CD4-positive, alpha-beta T cell (primary cell): ENCODE measurements at places on chromosomes 3 and 15. TPM values are rescaled to one million over a fixed set of nuclear protein-coding genes. Genes with fewer than 3 reads are reported as not detected.
A peak's percentile ranks its signal among the peaks of the same experiment; 100 is the strongest.

- no peaks in the 10 kb centered on the region for H3K27me3 ChIP-seq
- no peaks in the 10 kb centered on the region for H3K4me1 ChIP-seq
- no peak overlapping the region for H3K4me3 ChIP-seq
- H3K36me3 ChIP-seq, result no peaks in the 10 kb centered on the region
- H3K27ac ChIP-seq, result no peak overlapping the region
These were observed 119.2 kb upstream of the THBS1 start for GRCh38 chr15:39461536-39462130.

Gene CCR9
- 7.4 TPM for total RNA-seq

- no peaks in the 10 kb centered on the region for H3K4me1 ChIP-seq
- DNase-seq, result no peak
- H3K36me3 ChIP-seq, result no peaks in the 10 kb centered on the region
- H3K27me3 ChIP-seq, result no peaks in the 10 kb centered on the region
These were observed 9.9 kb upstream of the RFT1 start for GRCh38 chr3:53139906-53140846.

DNA sequence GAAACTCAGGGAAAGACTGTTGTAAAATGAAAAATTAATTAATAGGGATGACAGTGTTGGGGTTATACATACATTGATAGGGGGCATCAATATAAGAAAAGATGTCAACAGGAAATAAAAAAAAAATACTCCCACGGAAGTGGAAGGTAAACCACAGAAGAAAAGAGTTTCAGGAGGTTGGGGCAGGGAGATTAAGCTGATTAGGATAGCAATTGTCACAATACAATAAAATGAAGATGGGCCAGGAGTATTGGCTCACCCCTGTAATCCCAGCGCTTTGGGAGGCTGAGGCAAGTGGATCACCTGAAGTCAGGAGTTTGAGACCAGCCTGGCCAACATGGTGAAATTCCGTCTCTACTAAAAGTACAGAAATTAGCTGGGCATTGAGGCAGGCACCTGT is 536.1 kb downstream of the AGBL1 start:
- DNase-seq, result peak; percentile 25
- H3K36me3 ChIP-seq, result no peaks in the 10 kb centered on the region
- peaks cover 52% of the 10 kb centered on the region for H3K4me1 ChIP-seq
- H3K27ac ChIP-seq, result no peak overlapping the region

Gene ACSBG1
- total RNA-seq, result 0.05 TPM

DNA sequence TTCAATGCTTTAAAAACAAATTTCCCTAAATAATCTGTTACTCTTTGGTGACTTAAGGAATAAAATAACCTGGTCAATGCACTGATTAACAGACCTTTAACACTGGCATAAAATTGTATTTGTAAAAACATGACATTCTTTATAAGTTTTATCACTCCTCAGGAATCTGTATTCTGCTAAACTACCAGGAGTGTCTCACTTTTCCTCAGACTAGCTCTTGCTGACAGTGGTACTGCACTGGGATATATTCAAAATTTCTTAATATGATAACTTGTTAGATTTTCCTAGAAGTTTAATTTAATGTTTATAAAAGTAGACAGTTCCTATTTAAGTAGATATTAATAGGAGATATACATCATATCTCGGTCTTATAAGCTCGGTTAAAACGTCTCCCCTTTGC is 363.4 kb upstream of the ARHGEF26 start:
- no peaks in the 10 kb centered on the region for H3K4me1 ChIP-seq
- no peak overlapping the region for H3K27ac ChIP-seq
- H3K27me3 ChIP-seq, result no peaks in the 10 kb centered on the region
- H3K36me3 ChIP-seq, result no peaks in the 10 kb centered on the region
- no peak overlapping the region for H3K4me3 ChIP-seq
- no peak for DNase-seq

DNA sequence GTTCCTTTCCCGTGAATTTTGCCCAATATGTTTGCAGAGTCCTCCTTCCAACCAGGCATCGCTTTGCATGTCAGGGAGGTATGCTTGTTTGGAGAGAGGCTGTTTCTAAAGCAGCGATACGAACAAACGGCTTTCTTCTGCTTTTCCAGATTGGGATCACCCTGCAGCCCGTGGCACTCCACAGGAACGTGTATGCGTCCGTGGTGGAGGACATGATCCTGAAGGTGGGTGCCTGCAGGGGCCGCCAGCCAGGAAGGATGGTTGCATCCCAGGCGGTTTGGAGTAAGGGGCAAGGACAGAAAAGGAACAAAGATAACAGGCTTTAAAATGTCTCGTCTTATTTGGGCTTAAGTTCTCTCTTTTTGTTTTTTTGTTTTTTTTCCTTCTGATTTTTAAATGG is 17.5 kb downstream of the MAP6D1 start:
- DNase-seq, result no peak
- H3K36me3 ChIP-seq, result peaks cover 72% of the 10 kb centered on the region
- no peaks in the 10 kb centered on the region for H3K27me3 ChIP-seq
- H3K4me1 ChIP-seq, result no peaks in the 10 kb centered on the region
- H3K27ac ChIP-seq, result no peak overlapping the region

GRCh38 chr15:56913241-56913640 is 5.2 kb upstream of the TCF12 start:
- no peak overlapping the region for H3K4me3 ChIP-seq
- no peaks in the 10 kb centered on the region for H3K27me3 ChIP-seq
- H3K4me1 ChIP-seq, result peaks cover 23% of the 10 kb centered on the region
- H3K36me3 ChIP-seq, result no peaks in the 10 kb centered on the region
- H3K27ac ChIP-seq, result no peak overlapping the region
- no peak for DNase-seq

Gene CPN2
- not detected for total RNA-seq

GRCh38 chr3:2851361-2851760 is 258.8 kb downstream of the IL5RA start:
- H3K27me3 ChIP-seq, result no peaks in the 10 kb centered on the region
- H3K4me3 ChIP-seq, result no peak overlapping the region
- H3K36me3 ChIP-seq, result no peaks in the 10 kb centered on the region
- peaks cover under 1% of the 10 kb centered on the region for H3K4me1 ChIP-seq

Gene TRH
- total RNA-seq, result not detected

GRCh38 chr3:141287326-141287725 is 55.7 kb downstream of the PXYLP1 start:
- H3K4me1 ChIP-seq, result no peaks in the 10 kb centered on the region
- H3K36me3 ChIP-seq, result peaks cover 46% of the 10 kb centered on the region
- H3K4me3 ChIP-seq, result no peak overlapping the region
- DNase-seq, result no peak
- no peaks in the 10 kb centered on the region for H3K27me3 ChIP-seq
- no peak overlapping the region for H3K27ac ChIP-seq

GRCh38 chr3:152365766-152366593 is 97.3 kb downstream of the MBNL1 start:
- peaks cover 6% of the 10 kb centered on the region for H3K4me1 ChIP-seq
- no peak overlapping the region for H3K4me3 ChIP-seq
- DNase-seq, result no peak
- H3K27ac ChIP-seq, result no peak overlapping the region
- H3K36me3 ChIP-seq, result peaks cover 41% of the 10 kb centered on the region

GRCh38 chr15:77145370-77145769 is 74.5 kb upstream of the TSPAN3 start:
- H3K27me3 ChIP-seq, result no peaks in the 10 kb centered on the region
- no peaks in the 10 kb centered on the region for H3K36me3 ChIP-seq
- H3K4me3 ChIP-seq, result no peak overlapping the region
- no peak for DNase-seq
- no peaks in the 10 kb centered on the region for H3K4me1 ChIP-seq

- no peaks in the 10 kb centered on the region for H3K4me1 ChIP-seq
- H3K27ac ChIP-seq, result no peak overlapping the region
These were observed 36.3 kb downstream of the LRTM1 start for GRCh38 chr3:54891540-54891897.

DNA sequence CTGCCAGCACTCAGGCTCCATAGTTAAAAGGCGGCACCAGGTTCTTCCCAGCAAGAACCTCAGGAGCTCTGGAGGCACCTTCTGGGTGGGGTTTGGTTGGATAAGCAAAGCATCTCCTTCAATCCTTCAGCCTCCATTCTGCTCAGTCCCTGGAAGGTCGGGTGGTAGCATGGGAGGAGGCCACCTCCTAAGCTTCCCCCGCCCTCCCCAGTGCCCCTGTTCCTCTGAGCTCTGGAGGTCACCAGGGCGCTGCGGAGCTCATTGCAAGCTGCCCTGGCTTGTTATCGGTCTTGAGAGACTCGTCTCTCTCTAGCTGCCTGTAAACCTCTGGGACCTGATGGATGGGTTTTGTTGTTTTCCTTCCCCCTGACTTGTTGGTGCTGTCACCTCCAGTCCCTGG is 124.8 kb downstream of the RPLP1 start:
- H3K27ac ChIP-seq, result no peak overlapping the region
- H3K4me3 ChIP-seq, result no peak overlapping the region
- no peaks in the 10 kb centered on the region for H3K27me3 ChIP-seq
- H3K4me1 ChIP-seq, result peaks cover 34% of the 10 kb centered on the region
- DNase-seq, result no peak
- H3K36me3 ChIP-seq, result no peaks in the 10 kb centered on the region

GRCh38 chr3:4507024-4507596 is 14.0 kb downstream of the ITPR1 start:
- H3K4me3 ChIP-seq, result no peak overlapping the region
- H3K27me3 ChIP-seq, result no peaks in the 10 kb centered on the region
- no peak for DNase-seq
- H3K36me3 ChIP-seq, result no peaks in the 10 kb centered on the region
- no peak overlapping the region for H3K27ac ChIP-seq
- peaks cover 25% of the 10 kb centered on the region for H3K4me1 ChIP-seq

Gene TNNC1
- 6.6 TPM for total RNA-seq

- DNase-seq, result no peak
- peaks cover under 1% of the 10 kb centered on the region for H3K4me1 ChIP-seq
- H3K27ac ChIP-seq, result no peak overlapping the region
- no peaks in the 10 kb centered on the region for H3K36me3 ChIP-seq
- H3K4me3 ChIP-seq, result no peak overlapping the region
These were observed 16.9 kb downstream of the ACKR2 start for GRCh38 chr3:42826141-42826540.

Gene RTP4
- 1.1 TPM for total RNA-seq

DNA sequence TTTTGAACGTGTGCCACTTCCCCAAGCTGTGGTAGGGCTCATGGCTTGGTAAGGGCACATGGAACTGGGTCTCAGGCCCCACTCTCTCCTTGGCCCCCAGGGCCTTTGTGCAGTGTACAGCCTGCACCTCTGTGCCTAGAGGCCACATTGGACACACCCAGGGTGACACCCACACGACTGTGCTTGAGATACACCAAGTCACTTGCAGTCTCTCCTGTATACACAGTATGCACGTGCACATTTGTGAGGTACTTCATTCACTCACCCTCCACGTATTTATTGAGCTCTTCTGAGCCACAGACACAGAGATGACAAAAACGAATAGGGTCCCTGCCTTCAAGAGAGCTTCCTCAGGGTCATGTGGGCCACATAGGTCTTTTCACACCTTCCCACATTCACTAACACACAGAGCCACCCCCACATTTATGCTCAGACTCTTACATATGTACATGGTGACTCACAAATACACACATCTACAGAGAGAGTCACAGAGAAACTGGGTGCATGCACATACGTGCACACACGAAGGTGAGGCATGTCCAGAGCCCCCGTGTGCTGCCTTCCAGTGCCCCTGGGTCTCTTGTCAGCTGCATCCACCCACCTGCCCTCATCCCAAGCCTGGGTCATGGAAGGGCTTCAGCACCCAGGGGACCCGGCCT is 9.8 kb upstream of the TMEM115 start:
- H3K36me3 ChIP-seq, result no peaks in the 10 kb centered on the region
- no peak overlapping the region for H3K4me3 ChIP-seq
- H3K27ac ChIP-seq, result no peak overlapping the region
- H3K27me3 ChIP-seq, result no peaks in the 10 kb centered on the region

Gene MYEF2
- 19.3 TPM for total RNA-seq

Gene GOLGA6L9
- 2.0 TPM for total RNA-seq

DNA sequence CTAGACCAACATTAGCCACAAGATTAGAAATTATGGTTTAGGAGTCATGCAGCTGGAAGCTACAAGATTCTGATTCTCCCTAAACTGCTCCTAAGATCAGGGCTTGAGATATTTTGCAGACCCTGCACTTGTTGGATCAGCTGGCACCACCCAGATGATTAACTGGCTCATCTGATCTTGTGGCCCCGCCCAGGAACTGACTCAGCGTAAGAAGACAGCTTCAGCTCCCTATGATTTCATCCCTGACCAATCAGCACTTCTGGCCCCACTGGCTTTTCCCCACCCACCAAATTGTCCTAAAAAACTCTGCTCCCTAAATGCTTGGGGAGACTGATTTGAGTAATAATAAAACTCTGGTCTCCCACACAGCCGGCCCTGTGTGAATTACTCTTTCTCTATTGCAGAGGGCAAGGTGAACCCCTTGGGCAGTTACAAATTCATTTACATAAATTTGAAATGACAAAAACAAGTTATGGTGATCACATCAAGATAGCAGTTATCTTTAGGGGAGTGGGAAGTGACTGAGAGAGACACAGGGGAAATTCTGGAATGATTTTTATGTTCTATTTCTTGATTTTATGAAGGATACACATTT is 76.5 kb downstream of the CD200R1L start:
- no peak overlapping the region for H3K4me3 ChIP-seq
- H3K36me3 ChIP-seq, result no peaks in the 10 kb centered on the region
- H3K27ac ChIP-seq, result no peak overlapping the region
- no peak for DNase-seq
- H3K4me1 ChIP-seq, result peaks cover 40% of the 10 kb centered on the region

Gene REC114
- total RNA-seq, result not detected

DNA sequence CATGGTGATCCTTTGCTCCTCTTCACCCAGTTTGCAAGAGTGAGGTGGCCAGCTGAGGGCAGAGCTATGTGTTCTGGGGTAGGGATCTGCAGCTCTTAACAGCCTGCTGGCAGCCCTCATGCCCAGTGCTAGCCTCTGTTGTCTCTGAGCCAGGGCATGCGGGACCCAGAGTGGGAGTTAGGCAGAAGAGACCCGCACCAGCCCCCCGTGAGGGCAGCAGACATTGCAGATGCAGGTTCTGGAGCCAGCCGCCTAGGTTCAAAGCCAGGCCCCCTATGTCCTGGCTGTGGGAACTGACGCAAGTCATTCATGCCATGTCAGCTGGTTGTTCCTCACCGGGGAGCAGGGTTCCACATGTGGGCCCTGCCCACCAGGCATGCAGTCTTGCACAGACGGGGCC is 74.7 kb downstream of the DNAJB8 start:
- no peaks in the 10 kb centered on the region for H3K27me3 ChIP-seq
- no peaks in the 10 kb centered on the region for H3K4me1 ChIP-seq
- no peak for DNase-seq
- no peak overlapping the region for H3K27ac ChIP-seq

DNA sequence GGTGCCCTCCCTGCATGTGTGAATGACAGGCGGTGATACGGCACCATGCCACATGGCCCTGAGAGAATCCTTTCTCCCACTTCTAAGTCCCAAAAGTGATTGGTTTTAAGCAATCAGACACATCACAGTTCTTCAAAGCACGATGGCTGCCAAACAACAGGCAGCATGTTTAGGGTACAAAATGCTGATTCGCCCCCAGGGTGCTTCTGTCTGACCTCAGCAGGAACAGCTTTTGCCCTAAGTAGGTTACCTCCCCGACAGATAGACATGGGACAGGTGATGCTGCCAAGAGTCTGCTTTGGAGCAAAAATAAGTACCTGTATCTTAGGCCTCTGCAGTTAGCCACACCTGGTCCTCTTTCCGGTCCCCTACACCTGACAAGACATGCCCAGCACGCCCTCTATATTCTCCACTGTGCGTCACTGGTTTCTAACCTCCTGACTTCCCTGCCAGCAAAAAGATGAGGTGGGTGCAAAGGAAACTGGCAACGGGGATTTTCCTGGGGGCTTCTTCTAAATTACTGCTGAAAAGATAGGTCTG is 549.8 kb downstream of the FOXP1 start:
- H3K4me1 ChIP-seq, result peaks cover 40% of the 10 kb centered on the region
- H3K27me3 ChIP-seq, result no peaks in the 10 kb centered on the region
- H3K4me3 ChIP-seq, result no peak overlapping the region
- no peak overlapping the region for H3K27ac ChIP-seq

Gene PCSK6
- not detected for total RNA-seq
